ENCODE measurements at places on chromosomes 7 and 10.

DNA sequence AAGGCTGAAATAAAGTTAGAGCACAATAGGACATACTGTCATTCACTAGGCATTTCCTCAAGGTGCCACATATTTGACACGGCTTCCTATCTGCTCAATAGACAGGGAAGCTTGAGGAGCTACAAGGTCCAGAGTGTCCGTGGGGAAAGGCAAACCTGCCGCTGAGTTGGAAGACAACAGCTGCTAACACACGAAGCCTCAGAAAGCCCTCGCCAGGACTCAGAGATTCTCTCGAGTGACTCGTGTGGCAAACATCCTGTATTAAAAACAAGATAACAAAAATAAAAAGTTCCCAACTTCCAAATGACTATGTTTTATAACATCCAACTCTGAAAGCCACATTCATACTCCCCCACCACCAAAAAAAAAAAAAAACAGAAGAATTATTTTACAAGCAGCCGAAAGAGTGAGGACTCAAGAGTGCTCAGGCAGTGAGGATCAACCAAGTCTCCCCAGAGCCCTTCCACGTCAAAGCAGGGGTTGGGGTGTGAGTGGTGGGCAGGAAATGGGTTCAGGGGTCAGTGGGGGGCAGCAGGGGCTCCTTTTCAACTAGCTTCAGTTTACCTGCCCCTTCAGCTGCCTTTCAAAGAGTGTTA, 67.6 kb downstream of the STK17A start:
- DNase-seq = no peak

DNA sequence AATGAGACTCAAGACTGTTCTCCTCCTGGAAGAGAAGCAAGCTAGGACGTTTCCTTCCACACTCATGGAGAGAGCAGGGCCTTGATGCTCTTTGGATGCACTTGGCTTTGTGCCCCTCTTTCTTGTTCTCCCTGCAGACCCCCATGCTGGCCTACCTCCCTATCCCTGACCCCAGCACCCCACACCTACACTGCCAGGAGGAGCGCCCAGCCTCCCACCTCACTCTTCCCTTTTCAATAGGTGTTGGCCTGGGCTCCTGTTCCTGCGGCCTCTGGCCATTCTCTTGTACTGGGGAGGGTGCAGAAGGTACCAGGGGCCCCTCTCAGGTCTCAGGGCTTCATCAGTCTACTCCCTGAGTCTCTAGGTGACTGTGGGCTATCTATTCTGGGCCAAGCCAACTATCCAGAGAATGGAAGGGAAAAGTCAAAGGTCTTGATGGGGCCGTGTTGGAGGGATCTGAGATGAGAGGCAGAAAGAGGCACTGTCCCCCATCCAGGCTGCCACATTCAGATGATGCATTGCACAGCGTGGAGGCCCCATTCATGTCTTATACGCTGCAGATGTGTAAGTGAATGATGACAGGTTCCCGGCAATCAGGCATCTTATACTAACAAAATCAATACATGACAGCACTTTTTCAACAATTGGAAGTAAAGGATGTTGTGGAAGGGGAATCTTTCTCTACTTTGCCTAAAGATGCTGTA, 32.7 kb upstream of the LOXL4 start:
- no peak for DNase-seq

DNA sequence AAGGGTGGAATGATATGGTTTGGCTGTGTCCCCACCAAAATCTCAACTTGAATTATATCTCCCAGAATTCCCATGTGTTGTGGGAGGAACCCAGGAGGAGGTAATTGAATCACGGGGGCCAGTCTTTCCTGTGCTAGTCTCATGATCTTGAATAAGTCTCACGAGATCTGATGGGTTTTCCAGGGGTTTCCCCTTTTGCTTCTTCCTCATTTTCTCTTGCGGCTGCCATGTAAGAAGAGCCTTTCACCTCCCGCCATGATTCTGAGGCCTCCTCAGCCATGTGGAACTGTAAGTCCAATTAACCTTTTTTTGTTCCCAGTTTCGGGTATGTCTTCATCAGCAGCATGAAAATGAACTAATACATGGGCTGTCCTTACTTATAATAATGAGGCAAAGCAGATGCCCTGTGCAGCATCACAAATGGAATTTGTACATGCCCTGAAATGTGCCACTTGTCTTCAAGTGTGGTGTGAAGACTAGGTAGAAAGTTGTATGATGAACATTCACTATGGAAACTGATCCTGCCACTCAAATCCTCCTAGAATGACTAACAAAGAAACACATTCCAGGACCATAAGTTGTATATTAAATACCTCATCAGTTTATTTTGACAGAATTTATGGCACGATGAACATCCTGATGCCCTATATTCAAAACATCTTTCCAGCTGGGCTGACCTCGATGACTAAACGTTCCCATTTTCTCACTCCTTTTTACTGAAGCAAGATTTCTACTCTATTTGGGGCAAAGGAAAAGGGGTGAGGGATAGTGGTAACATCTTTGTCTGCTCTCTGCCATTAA, 122.8 kb upstream of the CTTNBP2 start:
- DNase-seq = peak; percentile 4

- DNase-seq = no peak
Observed at GRCh38 chr7:112362053-112362650, 88.1 kb upstream of the IFRD1 start.

DNA sequence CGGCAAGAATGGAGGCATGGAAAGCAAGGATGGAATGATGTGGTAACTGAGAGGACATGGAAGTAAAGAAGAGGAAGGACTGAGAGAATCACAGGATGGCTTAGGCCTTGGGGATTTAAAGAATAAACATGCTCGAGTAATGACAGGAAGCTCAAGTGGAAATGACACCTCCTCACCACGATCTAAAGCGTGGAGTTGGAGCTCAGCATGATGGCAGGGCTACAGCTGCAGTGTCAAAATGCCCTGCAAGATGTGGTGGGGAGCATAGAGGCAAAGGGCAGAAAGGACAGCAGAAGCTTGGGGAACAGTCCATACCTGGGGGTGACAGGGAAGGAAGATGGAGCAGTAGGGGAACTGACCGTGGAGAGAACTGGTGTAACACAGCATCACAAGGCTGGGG, 229.5 kb upstream of the PLXNA4 start:
- DNase-seq = no peak

DNA sequence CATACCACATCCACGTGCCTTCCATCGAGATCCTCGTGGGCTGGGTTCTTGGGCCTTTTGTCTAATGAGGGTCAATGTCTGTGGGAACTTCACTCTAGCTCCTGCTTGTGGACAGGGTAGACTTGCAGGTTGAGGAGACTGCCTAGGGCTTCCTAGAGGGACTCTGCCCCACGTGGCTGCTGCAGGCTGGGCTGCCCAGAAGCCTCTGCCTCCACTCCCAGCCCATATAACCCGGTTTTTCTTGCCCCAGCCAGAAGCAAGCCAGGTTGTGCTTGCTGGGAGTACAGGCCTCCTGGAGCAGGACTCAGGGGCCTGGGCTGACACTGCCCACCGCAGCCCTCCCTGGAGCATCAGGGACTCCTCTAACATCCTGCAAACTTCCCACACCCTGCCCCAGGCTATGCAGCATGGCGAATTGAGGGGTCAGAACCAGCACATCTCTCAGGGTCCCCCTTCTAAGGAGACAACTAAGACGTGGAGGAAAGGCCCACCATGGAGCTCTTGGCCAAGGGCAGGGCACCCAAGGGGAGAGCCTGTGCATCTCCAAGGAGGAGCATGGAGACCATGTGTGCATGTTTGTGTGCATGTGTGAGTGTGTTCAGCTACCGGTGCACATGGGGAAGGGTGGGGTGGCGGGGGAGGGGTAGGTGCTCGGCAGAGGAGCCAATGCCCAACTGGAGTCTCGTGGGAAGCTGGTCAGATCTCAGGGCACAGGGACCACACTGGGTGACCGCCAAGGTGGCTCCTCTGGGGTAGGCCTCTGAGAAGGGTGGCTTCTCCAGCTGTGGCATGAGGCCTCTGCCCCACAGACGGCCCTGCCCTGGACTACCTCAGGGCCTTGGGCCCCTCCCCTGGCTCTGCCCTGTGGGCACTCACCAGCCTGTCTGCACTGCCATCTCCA, 62.6 kb downstream of the RASGEF1A start:
- no peak for DNase-seq

GRCh38 chr10:43026039-43026973, 50.6 kb upstream of the RET start:
- no peak for DNase-seq

GRCh38 chr7:115968596-115968995, 62.0 kb downstream of the TFEC start:
- DNase-seq = no peak

- peak; percentile 81 for DNase-seq
Observed at GRCh38 chr7:20299647-20300312, 30.9 kb upstream of the ITGB8 start.

DNA sequence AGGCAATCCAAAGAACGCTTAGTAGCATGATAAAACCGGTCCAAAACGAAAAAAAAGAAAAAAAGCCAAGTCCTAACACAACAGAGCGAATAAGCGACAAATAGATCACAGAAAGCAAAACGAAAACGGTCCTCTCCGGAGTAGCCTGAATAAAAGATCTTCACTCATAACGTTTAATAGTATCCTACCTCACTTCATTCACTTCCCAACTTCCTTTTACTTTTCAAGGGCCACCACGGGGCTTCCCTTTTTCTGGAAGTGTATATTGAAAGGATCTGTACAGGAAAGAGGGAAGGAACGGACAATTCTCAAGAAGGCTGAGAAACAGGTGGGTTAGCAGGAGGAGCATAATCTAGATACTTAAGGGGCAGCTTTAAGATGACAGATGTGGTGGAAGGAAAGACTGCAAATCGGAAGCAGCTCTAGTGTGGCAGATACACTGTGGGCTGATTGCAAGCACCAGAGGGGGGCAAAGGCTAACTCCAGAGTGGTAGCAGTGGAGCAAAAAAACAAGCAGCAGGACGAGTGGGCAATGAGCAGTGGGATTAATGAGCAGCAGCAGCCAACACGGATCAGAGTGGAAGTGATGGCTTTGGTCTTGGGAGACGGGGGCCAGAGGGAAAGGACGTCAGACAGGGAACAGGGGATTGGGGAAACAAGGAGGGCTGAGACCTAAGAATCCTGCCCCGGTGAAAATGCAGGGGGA, 866 bp downstream of the CNOT4 start:
- peak; percentile 51 for DNase-seq

DNA sequence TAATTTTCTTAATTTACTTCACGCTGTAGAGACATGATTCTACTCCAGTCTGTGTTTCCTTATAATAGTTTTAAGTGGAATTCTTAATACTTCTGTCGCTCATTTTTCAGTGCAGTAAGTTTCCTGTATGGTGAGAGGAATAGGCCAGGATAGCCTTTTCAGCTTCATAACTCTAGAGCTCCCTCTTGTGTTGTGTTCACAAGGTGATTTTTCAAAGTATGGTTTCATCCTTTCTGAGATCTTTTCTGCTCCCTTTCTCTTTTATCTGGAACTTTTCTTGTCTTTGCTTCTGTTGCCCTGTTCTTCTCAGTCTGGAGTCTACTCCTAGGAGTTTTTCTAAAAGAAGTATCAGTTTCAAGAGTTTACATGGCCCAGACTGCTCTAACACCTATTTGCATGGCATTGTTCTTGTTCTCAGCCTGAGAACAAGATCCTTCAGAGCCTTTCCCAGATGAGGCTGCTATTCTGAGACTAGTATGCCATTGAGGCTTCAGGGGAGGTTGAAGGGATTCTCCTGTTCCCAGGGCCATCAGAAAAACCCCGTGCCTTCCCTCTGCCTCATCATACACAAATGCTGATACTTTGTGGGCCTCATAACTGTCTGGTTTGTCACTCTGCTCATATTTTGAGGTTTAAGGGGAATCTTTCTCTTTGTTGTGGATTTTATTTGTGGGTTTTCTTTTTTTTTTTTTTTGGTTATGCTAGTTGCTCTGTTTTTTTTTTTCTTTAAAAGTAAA, 21.8 kb downstream of the NET1 start:
- peak; percentile 58 for DNase-seq

DNA sequence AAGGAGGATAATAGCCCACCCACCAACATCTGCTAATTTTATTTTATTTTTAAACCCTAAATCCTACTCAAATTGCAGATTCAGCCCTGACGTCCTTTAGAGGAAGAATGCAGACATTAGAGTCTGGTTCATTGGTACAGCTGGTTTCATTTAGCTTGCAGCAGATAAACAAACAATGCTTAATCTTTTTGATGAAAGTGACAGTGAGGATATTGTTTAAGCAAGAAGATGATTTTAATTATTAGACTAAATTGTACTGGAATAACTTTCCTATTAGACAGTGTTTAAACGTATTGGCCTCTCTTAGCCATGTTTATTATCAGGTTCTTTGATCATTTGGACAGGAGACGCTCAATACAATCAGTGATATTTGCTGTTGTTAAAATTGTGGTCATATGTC, 164.8 kb downstream of the CDK14 start:
- no peak for DNase-seq

GRCh38 chr10:120431251-120431651, 25.8 kb upstream of the PLPP4 start:
- DNase-seq = no peak

- no peak for DNase-seq
Observed at GRCh38 chr7:73817121-73817520, 13.7 kb upstream of the CLDN4 start.

- no peak for DNase-seq
Observed at GRCh38 chr7:128447941-128448564, 7.6 kb upstream of the HILPDA start.

DNA sequence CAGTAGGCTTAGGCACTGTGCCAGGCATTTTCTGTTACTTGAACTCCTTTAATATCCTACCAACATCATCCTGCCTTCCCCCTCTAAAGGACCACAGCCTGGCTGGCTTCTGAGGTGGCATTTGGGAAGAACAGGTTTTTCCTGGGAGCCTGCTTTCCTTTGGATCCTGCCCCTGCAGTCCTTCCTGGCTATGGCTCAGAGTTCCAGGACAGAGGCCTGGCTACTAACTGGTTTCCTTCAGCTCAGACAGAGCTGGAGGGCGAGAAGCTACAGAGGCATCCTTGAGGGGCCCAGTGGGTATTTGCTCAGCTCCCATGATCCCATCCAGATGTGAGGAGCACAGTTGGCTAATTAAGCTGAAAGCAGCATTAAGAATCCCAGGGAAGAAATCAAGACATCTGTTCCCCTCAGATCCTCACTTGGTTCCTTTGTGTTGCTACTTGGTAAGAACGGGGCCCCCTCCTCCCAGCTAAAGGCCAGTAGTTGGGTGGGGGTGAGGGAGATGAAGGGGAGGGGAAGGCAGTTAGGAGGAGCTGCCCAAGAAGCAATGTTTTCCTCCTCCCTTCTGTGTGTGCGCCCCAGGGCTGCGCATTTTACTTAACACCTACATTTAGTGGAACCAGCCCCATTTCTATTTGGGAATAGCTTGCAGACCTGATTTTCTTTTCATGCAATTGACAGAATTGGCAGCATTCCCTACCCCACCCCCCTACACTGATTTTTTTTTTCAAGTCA, 142.6 kb upstream of the SORCS3 start:
- DNase-seq = no peak
